ENCODE measurements at places on chromosomes 4 and X. TPM values are rescaled to one million over a fixed set of nuclear protein-coding genes. Genes with fewer than 3 reads are reported as not detected.

Gene MAOB
- total RNA-seq: 0.12 TPM

Gene GUCY1A1
- total RNA-seq: not detected

Gene TSPAN7
- total RNA-seq: 0.59 TPM

Gene NDST3
- total RNA-seq: not detected

Gene BBS12
- 4.9 TPM for total RNA-seq

Gene EPHA5
- total RNA-seq: not detected

Gene C4orf51
- not detected for total RNA-seq

Gene FAM184B
- 5.5 TPM for total RNA-seq

Gene FDCSP
- total RNA-seq: not detected

Gene ADAMTS3
- 0.24 TPM for total RNA-seq

Gene FGFBP2
- not detected for total RNA-seq

Gene CT55
- not detected for total RNA-seq

Gene KIF4A
- total RNA-seq: 18.8 TPM

Gene CXorf58
- 0.17 TPM for total RNA-seq

Gene SLIT2
- total RNA-seq: 0.17 TPM

Gene PNMA6A
- total RNA-seq: not detected
